Hematopoietic multipotent progenitor cell (in vitro differentiated cells): ENCODE measurements at places on chromosomes 7 and 10.

- DNase-seq: no peak
Measured at GRCh38 chr10:8273749-8274148, 219.3 kb downstream of the GATA3 start.

- no peak for DNase-seq
Measured at GRCh38 chr10:94630017-94630688, 53.4 kb upstream of the CYP2C18 start.

GRCh38 chr7:127486654-127487053 lies 94.1 kb upstream of the ZNF800 start:
- no peak for DNase-seq

- no peak for DNase-seq
Measured at GRCh38 chr10:125535559-125535958, 147.4 kb downstream of the TEX36 start.

DNA sequence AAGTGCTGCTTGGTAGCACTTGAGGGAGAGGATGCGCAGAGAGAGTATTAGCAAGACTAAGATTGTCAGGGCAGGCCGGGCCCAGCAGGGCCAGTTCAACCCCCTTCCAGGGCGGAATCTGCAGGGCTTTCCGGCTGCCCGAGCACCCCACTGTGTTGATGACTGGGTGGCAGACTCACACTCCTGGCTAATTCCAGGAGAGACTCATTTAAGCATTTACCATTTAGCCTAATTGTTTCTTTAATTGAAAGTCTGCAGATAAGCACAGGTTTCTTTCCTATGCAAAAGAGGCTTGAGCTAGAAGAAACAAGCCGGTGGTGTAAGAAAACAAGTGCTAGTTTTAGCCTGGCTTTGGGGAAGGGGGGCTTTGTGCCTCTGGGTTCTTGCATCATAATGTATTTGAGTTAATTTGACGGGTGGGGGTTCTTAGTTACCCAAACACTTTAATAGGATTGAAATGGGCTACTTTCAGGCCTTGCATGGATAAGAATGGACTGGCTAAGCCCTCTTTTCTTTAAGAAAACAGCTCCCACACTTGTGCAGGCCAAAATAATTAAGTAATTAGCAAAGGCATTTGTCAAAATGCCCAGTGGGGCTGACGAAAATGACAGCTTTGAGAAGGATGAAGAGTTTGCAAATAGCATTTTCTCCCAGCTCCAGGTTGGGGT lies 201.3 kb downstream of the MYOF start:
- no peak for DNase-seq

DNA sequence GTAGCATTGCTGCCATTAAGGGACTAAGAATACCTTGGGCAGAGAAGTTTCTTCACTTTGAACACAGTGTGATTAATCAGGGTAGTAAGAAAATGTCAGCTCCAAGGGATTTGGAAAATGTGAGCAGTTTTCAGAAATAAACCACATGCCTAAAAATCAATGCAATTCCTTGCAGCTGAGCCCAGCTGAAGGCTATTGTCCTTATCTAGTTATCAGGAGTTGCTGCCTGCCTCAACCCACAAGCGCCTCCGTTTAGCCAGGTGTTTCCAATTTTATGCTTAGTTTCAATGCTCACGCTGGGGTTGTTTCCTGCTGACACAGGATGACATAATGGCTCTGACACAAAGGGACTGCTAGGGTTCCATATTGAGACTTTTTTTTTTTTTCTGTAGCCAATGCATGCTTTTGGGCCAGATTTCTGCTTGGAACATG lies 132.3 kb upstream of the ANK3 start:
- no peak for DNase-seq

DNA sequence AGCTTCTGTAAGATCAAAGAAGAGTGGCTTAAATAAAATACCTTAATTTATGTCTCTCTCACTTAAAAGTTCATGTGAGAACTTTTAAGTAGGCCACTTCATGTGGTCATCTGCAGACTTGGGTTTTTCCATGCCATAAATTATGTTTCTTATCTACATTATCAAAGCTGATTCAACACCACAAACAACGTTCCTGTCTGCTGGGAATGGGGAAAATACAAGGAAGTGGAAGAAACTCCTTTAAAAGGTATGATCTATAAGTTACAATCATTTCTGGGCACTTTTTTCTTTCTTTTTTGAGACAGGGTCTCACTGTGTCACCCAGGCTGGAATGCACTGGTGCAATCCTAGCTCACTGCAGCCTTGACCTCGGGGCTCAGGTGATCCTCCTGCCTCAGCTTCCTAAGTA lies 16.9 kb upstream of the OTUD1 start:
- no peak for DNase-seq

- DNase-seq: no peak
Measured at GRCh38 chr10:125820701-125821100, 2.4 kb downstream of the UROS start.

DNA sequence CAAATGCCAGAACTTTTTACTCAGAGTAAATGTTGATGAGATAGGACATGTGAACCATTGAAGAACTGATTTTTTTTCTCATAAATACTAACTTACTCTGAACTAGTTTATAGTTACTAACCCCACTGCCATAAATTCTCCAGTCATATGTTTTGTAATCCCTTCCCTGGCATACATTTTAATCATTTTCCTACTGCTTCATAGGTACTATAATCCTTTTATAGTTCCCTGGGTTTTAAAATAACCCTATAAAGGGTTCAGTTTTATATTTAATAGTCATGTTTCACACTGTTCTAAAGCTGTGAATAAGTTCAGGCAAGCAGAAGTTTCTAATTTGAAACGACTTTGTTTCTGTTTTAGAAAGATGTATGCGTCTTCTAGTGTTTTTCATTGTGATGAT lies 28.9 kb downstream of the CNNM2 start:
- no peak for DNase-seq

GRCh38 chr7:128191136-128191844 lies 49.8 kb upstream of the LEP start:
- no peak for DNase-seq

- no peak for DNase-seq
Measured at GRCh38 chr7:15478401-15478800, 83.4 kb downstream of the AGMO start.

DNA sequence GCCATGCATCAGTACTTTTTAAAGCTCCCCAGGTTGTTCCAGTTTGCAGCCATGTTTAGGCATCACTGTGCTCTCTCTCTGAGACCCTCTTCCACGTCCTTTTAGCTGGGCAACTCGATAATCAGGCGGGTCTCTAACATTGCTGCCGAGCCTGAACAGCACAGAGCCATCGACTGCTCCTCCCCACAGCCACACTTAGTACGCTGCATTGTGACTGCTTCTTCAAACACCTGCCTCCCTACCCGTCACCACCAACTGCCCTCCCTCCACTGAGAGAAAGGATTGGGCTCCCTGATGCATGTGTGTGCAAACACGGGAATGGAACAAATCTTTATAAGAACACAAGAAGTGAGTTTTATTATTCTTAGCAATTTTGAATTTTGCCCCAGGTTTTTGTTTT lies 11.4 kb upstream of the TACR2 start:
- no peak for DNase-seq

GRCh38 chr10:71725998-71726579 lies 6.5 kb upstream of the C10orf105 start:
- no peak for DNase-seq

DNA sequence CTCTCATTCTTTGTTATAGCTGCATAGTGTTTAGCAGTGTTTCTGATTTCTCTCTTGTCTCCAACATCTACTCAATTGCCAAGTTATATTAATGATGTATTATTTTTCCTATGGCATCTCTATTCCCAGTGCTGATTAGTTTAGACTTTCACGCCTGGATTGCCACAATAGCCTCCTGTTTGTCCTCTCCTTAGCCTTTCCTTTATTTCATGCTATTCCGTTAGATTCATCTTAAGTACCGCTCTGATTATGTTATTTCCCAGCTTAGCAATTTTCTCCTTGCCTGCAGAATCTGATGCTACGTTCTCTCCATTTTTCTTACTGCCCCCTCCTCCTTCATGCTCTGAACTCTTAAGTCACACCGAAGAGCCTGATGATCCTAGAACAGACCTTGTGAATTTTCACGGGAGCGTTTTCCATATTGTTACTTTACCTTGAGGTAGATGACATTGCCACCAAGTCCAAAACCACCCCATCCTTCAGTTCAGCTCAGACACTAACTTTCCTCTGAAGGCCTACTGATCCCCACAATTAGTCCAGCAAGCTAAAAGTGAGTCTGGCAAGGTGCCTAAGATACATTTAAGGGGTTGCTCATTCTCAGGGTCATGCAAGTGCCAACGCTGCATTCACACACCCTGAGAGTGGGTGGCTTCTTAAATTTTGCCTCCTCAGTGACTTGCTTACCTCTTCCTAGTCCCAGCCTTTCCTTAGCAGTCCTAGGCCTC lies 6.6 kb upstream of the NRF1 start:
- no peak for DNase-seq

GRCh38 chr7:91636728-91637127 lies 243.8 kb downstream of the MTERF1 start:
- no peak for DNase-seq

DNA sequence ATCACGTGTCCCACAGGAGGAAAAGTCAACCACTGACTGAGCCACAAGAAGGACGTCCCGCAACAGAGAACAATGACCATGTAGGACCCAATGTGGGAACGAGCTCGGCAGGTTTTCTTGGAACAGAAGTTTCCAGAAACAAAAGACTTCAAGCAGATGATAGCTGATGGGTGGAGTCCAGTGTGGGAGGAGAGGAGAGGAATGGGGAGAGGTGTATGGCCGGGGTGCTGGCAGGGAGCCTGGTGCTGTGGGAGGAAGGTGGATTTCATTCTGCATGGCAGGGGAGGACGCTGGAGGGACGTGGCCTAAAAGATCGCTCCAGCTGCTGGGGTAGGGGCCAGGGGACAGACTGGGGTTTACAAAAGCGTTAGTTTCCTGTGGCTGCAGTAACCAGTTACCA lies 48.5 kb upstream of the LMTK2 start:
- no peak for DNase-seq

- DNase-seq: no peak
Measured at GRCh38 chr10:92003258-92003657, 79.7 kb downstream of the BTAF1 start.

DNA sequence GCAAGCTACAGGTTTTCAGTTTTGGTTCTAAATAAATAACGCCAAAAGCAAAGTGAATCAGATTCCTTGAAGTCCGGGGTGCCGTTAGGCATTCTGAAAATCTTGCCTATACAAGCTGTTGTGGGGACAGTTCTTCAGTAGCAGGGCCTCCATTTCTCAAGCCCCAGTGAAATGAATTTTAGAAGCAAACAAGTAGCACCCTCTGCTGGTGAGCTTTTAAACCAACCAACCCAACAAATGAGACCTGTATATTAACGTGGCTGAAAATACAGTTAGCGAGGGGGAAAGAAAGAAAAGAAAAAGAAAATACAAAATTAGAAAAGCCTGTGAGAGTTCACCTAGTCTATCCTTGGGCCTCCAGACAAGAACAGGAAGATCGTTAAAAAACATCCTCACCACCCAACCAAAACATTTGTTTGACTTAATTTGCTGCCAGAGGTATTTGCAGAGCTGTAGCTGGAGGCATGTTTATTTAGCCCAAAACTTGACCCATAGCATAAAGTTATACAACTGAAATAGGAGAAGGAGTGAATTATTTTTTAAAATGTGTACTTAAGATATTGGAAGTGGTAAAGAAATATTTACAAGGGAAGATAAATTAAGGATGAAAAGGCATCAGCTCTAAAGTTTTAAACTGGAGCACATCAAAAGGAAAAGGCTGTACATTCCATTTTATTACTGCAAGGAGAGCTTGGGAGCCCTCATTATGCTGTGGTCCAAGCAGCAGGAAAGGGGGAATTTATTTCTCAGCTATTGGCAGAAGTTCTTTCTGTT lies 98.9 kb downstream of the DYNC1I1 start:
- DNase-seq: peak; percentile 32

DNA sequence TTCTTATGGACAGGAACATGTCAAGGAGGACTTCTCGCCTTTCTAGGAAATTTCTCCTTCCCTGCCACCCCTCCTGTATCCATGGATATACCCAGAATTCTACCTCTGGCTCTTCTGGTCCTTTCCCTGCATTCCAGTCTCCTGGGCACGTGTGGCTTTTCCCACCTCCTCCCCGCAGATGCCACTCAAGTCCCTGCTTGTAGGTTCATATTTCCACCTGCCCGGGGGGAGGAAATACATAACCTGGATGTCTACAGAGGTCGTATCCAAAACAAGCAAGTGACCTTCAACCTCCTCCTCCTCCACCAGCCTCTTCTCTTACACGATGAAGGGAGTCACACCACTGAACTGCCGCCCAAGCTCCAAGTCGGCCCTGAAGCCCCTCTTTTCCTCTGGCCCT lies 20.7 kb downstream of the FGFR2 start:
- no peak for DNase-seq

- no peak for DNase-seq
Measured at GRCh38 chr10:124592736-124593430, 131.3 kb downstream of the LHPP start.

GRCh38 chr7:2713370-2713769 lies 25.4 kb downstream of the AMZ1 start:
- DNase-seq: no peak
